CD4-positive, alpha-beta memory T cell (primary cell): ENCODE measurements at places on chromosomes 12 and 14.

GRCh38 chr12:27771481-27772327, 8.3 kb upstream of the KLHL42 start:
- no peaks in the 10 kb centered on the region for H3K4me1 ChIP-seq
- no peaks in the 10 kb centered on the region for H3K27me3 ChIP-seq
- DNase-seq: no peak

DNA sequence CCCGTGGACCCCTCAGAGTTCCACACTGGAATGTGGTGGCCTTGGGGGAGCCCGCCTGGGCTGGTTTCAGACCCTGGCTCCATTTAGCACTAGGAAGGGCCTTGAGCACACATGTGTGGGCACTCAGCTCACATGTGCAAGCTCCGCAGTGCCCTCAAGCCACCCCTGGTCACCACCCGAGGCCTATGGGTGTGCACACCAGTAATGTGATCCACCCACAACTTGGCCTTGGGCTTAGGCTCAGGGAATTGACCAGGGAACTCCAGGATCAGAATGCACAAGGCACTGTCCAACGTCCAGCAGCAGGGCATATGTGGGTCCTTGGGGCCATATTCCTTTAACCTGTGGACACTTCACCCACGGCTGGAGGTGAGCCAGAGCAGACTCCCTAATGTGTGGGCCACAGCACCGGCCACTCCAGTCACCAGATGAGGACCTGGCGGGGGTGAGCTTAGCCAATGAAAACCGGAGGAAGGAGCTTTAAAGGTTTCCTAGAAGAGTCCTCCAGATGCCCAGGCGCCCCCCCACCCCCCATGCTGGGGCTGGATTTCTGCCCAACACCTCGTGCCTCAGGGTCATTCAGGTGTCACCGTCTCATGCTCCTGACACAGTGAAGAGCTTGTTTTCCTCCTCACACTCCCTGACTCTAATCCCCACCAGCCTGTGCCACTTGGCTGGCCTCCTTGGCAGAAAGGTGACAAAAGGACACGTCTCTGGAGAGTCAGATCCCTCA, 209.2 kb downstream of the ZFP36L1 start:
- H3K4me1 ChIP-seq: no peaks in the 10 kb centered on the region
- no peaks in the 10 kb centered on the region for H3K36me3 ChIP-seq
- DNase-seq: no peak
- H3K27ac ChIP-seq: no peak overlapping the region
- H3K4me3 ChIP-seq: no peak overlapping the region

GRCh38 chr12:109759595-109759994, 46.0 kb downstream of the FAM222A start:
- H3K27ac ChIP-seq: no peak overlapping the region
- no peaks in the 10 kb centered on the region for H3K36me3 ChIP-seq
- DNase-seq: no peak

GRCh38 chr12:108387771-108388170, 48.7 kb upstream of the CMKLR1 start:
- no peak overlapping the region for H3K4me3 ChIP-seq
- no peaks in the 10 kb centered on the region for H3K27me3 ChIP-seq
- no peaks in the 10 kb centered on the region for H3K4me1 ChIP-seq
- no peak overlapping the region for H3K27ac ChIP-seq
- H3K36me3 ChIP-seq: no peaks in the 10 kb centered on the region
- no peak for DNase-seq

DNA sequence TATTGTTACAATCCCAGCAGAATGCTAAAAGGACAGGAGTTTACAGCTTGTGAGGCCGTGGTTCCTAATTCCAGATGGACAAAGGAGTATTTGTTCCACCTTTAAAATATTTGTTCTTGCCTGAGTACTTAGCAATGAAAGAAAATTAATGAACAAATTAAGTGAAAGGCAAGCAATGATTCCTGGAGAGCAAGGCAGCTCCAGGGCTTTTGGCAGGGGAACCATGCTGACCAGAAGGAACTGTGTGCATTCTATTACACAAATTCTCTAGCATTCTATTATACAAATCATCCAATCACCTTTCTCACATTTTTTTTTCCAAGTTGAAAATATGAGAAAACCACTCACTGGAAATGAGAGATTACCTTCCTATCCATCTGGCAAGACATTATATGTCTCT, 1.8 kb upstream of the BMAL2 start:
- peaks cover 17% of the 10 kb centered on the region for H3K4me1 ChIP-seq
- no peaks in the 10 kb centered on the region for H3K36me3 ChIP-seq
- no peak overlapping the region for H3K27ac ChIP-seq

DNA sequence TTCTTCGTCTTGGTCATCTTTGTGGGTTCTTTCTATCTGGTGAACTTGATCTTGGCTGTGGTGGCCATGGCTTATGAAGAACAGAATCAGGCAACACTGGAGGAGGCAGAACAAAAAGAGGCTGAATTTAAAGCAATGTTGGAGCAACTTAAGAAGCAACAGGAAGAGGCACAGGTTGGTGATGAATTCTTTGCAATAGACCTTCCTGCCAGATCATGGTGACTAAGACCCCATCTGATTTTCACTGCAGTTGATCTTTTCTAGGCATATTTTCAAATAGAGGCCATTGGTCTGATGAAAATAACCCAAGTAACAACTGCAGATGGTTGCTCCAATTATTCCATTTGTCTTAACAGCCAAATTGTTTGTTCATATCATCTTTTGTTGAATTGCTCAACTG, 114.4 kb downstream of the SCN8A start:
- DNase-seq: no peak
- H3K27ac ChIP-seq: no peak overlapping the region
- H3K4me3 ChIP-seq: no peak overlapping the region
- no peaks in the 10 kb centered on the region for H3K27me3 ChIP-seq

DNA sequence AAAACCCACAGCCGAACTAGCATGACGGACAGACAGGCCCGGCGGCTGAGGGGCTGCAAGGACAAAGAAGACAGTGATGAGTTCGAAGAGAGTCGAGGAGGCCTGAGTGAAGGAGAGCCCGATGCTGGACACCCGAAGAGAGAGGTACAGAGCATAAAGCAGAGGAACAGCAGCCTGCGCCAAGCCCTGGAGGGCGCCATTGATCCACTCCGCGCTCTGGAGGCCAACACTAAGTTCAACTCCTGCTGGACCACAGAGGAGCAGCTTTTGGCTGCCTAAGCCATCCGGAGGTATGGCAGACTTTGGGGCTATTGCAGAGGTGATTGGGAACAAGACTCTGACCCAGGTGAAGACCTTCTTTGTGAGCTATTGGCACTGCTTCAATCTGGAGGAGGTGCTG, 7.8 kb upstream of the PLXNC1 start:
- no peak overlapping the region for H3K27ac ChIP-seq
- no peaks in the 10 kb centered on the region for H3K36me3 ChIP-seq
- H3K4me1 ChIP-seq: no peaks in the 10 kb centered on the region
- no peak overlapping the region for H3K4me3 ChIP-seq

DNA sequence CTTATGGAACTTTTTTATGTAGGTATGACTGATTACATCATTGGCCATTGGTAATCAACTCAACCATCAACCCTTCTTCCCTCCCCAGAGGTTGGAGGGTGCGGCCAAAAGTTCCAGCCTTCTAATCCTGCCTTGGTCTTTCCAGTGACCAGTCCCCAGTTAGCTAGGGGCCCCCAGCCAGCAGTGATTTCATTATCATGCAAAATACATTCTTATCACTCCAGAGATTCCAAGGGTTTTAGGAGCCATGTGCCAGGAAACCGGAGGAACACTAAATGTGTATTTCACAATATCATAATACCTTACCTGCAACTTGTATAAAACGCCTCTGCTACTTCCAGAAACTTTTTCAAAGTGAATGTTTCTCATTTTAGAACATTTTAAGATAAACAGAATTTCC, 181.5 kb upstream of the PELI2 start:
- no peak overlapping the region for H3K4me3 ChIP-seq
- no peaks in the 10 kb centered on the region for H3K27me3 ChIP-seq
- no peak overlapping the region for H3K27ac ChIP-seq
- no peak for DNase-seq
- no peaks in the 10 kb centered on the region for H3K36me3 ChIP-seq

DNA sequence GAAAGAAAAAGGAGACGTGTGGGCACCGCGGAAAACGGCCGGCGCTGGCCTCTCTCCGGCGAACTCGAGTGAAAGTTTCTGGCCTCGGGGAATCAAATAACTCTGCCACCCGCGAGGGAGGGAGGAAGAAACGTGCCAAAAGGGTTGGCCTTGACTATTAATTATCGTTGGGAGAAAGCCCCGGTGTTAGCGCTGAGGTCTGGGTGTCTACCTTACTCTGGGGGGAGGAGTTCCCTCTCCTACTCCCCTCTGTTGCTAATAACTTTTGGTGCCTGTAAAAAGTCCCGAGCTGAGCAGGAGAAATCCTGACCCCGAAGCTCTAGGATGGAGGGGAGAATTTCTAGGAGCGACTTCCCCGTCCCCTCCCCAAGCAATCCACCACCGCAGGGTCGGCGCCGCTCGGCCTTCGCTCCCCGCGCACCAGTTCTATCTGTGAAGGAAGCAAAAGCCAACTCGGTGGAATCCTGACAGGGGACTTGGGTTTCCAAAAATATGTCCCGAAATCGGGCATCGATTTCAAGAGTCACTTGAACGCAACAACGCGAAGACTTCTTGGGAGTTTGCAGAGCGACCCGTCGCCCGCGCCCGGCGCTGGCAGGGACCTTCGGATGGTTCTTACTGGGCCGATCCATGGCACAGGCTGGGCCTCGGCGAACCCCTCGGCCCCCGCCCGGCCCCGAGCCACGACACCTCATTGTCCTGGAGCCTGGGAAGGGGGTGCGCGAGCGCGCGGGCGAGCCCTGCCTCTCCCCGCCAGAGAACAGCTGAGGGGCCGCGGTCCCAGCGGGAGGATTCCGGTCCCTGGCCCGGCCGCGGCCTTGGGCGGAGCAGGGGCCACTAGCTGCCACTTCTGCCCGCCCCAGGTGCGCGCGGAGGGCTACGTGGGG, 1.7 kb downstream of the OTX2 start:
- no peak overlapping the region for H3K27ac ChIP-seq
- H3K4me1 ChIP-seq: no peaks in the 10 kb centered on the region
- DNase-seq: no peak
- H3K36me3 ChIP-seq: no peaks in the 10 kb centered on the region
- peaks cover 50% of the 10 kb centered on the region for H3K27me3 ChIP-seq
- H3K4me3 ChIP-seq: no peak overlapping the region

- peak; percentile 35 for DNase-seq
- no peaks in the 10 kb centered on the region for H3K36me3 ChIP-seq
- no peak overlapping the region for H3K27ac ChIP-seq
- no peak overlapping the region for H3K4me3 ChIP-seq
- no peaks in the 10 kb centered on the region for H3K27me3 ChIP-seq
Observed at GRCh38 chr14:21933681-21934080, 260.1 kb upstream of the OR4E1 start.

DNA sequence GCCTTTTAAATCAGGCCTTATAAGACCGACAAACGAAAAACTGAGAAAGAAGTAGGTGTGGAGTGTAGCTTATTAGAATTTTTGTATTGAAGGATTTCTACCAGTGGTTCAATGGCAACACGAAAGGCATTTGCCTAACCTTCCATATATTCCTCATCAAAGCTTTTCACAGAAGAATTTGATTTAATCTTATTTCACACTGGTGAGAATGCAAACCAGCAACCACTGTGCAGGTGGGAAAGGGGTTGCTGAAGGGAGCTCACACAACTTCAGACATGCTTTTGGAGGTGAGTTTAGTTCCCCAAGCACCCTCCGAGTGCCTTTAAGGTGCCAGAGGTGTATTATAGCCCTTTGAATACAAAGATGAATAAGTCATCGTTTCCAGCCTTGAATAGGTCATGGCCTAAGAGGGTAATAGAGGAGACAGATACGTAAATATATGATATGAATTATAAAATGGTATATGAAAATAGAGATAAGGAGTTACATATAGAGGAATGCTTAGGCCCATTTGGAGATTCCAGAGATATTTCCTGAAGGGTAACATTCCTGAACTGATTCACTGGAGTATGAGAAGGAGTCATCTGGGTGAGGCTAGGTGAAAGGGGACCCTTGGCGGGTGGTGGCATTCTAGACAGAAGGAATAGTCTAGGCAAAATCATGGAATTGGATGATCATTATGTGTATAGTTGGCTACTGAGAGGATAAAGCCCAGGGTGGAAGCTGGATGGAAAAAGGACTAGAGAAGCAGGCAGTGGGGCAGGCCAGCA, 6.4 kb downstream of the ERP27 start:
- no peak overlapping the region for H3K27ac ChIP-seq
- no peaks in the 10 kb centered on the region for H3K27me3 ChIP-seq
- no peak overlapping the region for H3K4me3 ChIP-seq
- H3K36me3 ChIP-seq: peaks cover 21% of the 10 kb centered on the region
- DNase-seq: no peak

- no peak for DNase-seq
- no peaks in the 10 kb centered on the region for H3K4me1 ChIP-seq
- no peaks in the 10 kb centered on the region for H3K36me3 ChIP-seq
- no peaks in the 10 kb centered on the region for H3K27me3 ChIP-seq
Observed at GRCh38 chr12:119783787-119784186, 93.3 kb downstream of the CIT start.
